ENCODE measurements at places on chromosomes 4 and X. TPM values are rescaled to one million over a fixed set of nuclear protein-coding genes. Genes with fewer than 3 reads are reported as not detected.

DNA sequence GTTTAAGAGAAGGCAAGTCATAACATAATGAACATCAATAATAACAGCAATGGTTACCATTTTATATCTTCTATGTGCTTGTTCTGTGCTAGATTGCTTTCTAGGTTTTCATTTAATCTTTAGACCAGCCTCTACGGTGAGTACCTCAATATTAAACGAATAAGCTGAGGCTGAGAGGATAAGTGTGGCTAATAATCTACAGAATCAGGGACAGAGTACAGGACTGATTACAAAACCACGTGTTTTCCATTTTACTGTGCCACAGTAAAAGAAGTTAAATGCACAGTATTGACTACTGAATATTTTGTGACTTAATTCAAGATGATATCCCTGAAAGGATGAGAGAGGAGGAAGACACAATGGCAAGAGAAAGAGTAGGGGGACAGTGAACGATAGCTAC is 56.3 kb downstream of the HUWE1 start:
- DNase-seq = no peak

- no peak for DNase-seq
Measured at GRCh38 chr4:41268721-41269517, 12.2 kb downstream of the UCHL1 start.

DNA sequence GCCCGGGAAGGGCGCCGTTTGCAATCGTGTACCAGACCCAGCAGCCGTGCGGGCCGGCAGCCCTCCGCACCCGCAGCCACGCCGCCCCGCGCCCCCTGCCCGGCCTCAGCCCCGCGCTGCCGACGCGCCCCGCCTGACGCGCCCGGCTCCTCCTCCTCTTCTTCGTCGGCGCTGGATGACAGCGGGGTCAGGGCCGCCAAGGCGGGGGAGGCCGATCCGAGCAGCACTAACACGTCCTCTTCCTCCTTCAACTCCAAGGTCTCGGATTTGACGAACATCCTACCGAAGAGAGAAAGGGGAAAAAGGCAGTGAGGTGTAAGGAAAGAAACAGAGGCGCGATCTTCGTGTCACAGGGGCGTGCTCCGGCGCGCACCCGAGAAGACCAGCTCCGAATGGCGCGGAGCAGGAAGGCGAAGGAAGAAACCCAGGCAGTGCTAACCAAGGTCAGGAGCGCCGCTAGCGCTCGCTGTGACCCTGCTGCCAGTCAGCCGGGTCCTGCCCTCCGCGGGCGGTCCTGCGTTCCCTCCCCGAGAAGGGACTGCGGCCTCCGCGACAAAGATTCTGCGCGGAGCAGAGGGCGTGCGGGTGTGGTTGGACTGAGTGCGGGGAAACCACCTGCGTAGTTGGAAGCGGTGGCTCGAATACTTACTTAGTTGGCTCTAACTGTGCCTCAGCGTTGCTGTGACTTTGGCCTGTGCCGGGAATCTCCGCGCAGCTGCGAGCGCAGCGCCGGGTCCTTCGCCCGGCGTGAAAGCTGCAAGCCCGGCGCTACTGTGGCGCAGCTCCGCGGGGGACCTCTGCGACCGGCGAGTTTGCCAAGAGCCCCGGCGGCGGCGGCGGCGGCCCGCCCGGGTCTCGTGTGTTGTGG is 548 bp downstream of the NEUROG2 start:
- no peak for DNase-seq

DNA sequence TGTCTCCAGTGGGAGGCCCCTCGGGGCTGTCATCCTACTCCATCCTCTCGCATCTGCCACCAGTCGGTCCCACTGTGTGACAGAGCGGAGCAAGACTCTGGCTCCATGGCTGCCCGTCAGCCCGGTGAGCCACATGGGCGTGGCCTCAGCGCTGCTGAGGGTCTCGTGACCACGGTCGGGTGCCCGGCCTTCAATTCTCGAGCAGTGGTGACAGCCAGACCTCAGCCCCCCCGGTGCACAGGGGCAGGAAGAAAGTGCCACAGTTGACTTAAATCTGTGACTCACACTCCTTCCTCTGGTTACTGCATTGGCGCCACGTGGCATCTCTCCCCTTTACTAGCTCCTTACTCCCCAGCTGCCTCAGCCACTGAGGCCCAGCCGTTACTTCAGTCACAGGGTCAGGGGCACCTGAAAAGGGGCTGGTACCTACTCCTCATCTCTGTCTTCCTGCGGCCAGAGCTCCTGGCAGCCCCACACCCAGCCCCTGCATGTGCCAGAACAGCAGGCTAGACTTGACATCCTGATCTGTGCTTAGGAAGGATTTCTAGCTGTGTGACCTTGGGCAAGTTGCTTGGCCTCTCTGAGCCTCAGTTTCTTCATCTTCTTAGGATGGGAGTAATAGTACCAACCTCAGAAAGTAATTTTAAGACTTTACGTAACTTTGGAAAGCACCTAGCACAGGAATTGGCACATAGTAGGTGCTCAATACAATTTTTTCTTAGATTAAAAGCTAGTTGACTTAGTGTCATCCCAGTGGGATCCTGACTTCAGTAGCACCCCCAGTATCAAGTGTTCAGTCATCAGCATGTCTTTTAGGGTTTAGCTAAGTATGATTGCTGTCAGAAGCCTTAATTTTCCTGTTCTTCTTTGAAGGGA is 66.1 kb downstream of the TNIP2 start:
- DNase-seq = no peak

DNA sequence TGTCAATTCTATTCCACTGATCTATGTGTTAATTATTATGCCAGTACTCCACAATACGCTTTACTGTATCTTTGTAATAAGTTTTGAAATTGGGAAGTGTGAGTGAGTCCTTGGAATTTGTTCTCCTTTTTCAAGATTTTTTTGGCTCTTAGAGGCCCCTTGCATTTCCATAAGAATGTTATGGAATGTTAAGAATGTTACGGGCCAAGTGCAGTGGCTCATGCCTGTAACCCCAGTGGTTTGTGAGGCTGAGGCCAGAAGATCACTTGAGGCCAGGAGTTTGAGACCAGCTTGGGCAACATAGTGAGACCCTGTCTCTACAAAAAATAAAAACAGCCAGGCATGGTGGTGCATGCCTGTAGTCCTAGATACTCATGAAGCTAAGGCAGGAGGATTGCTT is 167.6 kb upstream of the CXorf66 start:
- no peak for DNase-seq

- peak; percentile 37 for DNase-seq
Measured at GRCh38 chrX:18390941-18391538, 34.4 kb upstream of the CDKL5 start.

DNA sequence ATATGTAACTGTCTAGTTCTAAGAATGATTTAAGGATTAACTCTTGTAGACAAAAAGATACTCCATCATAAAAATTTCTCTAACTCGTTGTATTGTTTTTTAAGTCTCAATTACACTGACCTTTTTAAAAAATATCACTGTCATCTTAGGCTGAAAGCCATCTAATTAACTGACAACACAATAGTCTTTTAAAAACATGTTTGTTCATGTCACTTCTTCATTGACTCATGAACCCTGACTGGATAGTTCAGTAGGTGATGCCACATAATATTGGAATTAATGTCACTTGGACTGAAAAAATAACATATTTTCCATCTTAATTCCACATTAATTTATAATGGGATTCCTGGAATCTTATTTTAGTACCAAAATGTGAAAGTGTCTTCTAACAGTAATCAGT is 179.3 kb downstream of the ADGRL3 start:
- no peak for DNase-seq

DNA sequence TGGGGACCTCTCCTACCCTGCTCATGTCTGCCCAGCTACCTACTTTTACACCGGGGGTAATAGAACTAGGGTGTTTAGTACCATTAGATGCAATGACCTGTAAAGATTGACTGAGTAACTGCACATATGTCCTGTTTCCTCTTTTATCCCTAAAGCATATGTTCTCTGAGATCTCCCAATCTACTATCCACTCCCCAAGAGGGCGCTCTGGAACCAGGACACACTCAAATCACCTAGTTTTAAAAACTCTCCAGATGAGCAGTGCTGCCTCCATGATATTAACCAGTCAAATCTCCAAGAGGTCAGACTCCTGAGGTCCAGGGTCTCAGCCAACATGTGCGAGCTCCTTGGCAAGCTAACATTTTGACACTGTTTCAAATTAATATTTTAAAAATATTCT is 87.0 kb upstream of the TSPAN5 start:
- no peak for DNase-seq

DNA sequence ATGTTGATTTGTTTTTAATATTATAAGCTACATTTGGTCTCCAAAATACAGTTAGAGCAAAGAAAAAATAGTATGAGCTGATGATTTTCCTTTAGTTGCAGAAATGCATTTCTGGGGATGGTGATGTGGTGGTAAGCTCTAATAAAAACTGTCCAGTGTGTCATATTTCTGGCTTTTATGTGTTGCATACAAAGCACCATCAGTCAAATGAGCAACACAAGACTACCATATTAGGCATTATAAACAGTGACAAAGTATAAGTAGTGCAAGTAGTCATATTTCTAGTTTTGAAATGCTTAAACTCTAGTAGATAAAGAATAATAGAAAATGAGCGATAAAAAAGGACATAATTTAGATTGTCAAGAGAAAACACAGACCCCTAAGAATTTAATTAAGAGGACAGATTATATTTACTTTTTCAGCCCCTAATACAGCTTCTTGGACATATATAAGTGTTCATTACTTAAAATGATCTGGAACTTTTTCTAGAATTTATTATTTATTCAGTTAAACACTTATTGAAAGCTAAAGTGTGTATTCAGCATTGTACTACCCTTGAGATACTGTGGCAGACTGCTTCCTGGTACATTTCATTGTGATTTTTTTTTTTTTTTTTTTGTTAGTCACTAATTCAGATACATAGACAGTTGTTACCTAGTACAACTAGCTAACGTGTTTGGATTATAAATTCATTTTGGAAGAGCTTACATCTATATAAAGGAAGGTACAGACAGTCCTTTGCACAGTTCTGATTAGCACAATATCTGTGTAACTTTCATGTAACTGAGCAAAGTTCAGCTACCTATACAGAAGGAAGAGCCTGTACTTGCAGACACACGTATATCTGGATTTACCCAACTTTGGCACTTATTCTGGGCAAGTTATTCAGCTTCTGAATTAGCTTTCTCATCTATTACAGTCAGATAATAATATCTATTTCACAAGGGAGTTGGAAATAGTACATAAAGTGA is 22.3 kb downstream of the RAP1GDS1 start:
- no peak for DNase-seq

DNA sequence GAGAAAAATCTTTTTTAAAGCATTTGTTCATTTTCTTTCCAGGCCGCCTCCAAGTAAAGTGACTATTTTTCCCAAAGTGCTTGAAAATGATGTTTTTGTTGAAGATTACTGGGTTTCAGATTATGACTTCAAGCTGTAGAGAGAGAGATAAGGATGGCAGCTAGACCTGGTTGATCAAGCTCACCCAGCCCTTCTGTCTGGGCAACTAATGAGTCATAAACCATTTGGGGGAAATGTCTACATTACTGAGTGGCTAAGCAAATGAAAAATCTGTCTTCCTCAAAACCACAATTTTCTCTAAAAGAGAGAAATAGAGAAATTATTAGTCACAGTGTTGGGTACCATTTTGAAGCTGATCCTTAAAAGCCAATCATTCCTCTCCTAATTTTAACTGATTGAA is 355.4 kb upstream of the CPEB2 start:
- no peak for DNase-seq

DNA sequence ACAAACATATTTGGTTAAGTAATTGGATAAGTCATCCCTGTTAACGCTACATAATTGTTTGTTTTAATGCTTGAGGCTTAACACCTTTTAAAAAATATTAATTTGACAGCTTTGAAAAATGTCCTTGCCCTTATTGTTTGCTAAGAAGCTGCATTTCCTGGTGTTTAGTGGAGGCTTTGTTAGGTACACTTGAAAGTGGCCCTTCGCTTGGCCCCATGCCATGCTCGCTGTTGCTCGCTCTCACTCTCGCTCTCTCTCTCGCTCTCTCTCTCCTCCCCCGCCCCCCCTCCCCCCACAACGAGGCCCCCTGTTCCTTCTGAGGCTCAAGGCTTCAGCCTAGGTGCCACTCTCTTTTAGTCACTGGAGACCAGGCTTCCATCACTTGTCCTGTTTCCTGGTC is 139.6 kb downstream of the DCLK2 start:
- no peak for DNase-seq

DNA sequence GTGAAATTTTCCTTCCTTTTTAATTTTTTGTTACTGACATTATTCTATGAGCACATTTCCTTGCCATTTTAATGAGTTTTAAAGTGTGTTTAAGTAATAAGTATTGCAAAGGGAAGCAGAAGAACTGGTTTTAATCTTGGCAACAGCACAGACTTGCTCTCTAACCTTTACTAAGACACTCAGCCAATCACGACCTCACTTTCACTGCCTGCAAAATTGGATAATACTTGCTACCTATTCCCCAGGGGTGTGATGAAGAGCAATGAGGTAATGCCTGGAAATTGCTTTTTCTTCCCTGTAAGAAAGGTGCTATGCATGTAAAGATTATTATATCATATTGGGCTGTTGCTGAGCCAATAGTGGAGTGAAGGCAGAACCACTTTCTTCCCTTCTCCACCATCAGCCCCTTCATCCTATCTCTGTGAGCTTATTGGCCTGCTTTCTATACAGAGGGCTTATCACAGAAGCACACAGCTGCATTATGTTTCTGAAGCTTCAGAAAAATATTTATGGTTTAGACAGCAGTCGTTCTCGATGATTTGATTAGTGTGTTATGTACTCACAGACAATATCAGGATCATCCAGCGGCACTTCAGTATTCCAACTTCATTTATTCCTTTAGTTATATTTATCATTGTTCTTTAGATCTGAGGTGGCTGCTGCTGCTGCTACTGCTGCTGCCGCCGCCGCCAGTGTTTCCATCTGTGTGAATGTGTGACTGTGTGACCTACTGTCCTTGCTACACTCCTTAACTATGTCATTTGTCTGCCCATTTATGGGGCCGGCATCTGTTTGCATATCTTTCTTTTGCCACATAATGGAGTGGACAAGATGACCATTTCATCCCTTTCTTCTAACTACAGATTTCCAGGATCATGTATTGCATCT is 255.1 kb downstream of the C4orf33 start:
- DNase-seq = no peak

The TMPRSS11B gene
- not detected for total RNA-seq

The FHDC1 gene
- 0.38 TPM for total RNA-seq

The HPGD gene
- 1.4 TPM for total RNA-seq

All from left ventricle myocardium inferior (tissue), 1 donor.